Omental fat pad (tissue), 4 donors: ENCODE measurements at places on chromosomes 2 and 18. TPM values are rescaled to one million over a fixed set of nuclear protein-coding genes. Genes with fewer than 3 reads are reported as not detected.

ACMSD gene
- not detected for total RNA-seq

PID1 gene
- total RNA-seq: 75.5 TPM

RNF149 gene
- 129 TPM for total RNA-seq

GEN1 gene
- total RNA-seq: 7.1 TPM

KRCC1 gene
- 27.0 TPM for total RNA-seq

GPR55 gene
- total RNA-seq: 0.12 TPM

SERPINB5 gene
- total RNA-seq: not detected

ATG4B gene
- total RNA-seq: 41.7 TPM

KCNE4 gene
- 15.8 TPM for total RNA-seq
